ENCODE measurements at places on chromosomes 13 and 19.

GRCh38 chr19:48907671-48908070 is 7.6 kb downstream of the NUCB1 start:
- no peak for DNase-seq

DNA sequence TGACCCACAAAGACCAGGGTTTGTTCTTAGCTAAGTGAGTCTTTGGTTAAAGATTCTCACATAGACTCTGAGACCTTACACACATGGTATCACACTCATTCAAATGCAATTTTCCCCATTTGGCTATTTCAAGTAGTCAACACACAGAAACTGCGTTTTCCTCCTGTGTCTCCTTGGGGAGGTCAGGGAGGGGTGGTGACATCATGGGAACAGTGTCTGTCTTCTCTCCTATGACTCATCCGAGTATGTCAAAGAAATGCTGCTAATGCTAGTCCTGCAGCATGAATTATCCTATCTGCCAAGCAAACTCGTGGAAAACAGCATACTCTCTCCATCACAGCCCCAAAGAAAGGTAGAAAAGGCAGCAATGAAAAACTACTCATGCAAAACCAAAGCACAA is 100.2 kb downstream of the ENOX1 start:
- DNase-seq, result no peak

- peak; percentile 76 for DNase-seq
These were observed 40.9 kb downstream of the RAB20 start for GRCh38 chr13:110520431-110521295.

DNA sequence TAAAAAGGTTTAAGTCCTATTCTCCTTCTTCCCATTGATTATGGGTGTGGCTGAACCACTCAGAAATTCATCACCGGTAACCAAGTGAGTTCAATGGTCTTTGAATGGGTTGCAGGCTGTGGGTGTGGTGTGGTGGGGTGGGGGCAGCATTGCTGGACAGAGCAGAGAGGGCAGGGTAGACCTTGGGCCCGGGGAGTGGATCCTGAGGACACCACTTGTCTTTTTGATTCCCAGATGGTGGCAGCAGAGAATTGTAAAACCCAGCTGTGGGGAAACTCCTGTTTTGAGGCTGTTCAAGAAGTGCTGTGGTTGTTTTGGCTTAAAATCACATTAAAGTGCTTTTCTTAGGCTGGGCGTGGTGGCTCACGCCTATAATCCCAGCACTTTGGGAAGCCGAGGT is 45.8 kb upstream of the RGCC start:
- peak; percentile 8 for DNase-seq

DNA sequence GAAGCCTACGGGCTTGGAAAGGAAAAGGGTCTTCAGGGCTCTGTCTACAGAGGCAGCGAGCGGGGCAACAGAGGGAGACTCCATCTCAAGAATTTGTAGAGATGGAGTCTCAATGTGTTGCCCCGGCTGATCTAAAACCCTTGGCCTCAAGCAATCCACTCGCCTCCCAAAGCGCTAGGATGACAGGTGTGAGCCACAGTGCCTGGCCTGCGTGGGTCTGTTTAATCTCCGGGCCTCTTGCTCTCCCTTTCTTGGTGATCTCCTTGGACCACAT is 8.1 kb downstream of the RPS9 start:
- no peak for DNase-seq

GRCh38 chr13:23443878-23444277 is 10.4 kb upstream of the SACS start:
- no peak for DNase-seq

DNA sequence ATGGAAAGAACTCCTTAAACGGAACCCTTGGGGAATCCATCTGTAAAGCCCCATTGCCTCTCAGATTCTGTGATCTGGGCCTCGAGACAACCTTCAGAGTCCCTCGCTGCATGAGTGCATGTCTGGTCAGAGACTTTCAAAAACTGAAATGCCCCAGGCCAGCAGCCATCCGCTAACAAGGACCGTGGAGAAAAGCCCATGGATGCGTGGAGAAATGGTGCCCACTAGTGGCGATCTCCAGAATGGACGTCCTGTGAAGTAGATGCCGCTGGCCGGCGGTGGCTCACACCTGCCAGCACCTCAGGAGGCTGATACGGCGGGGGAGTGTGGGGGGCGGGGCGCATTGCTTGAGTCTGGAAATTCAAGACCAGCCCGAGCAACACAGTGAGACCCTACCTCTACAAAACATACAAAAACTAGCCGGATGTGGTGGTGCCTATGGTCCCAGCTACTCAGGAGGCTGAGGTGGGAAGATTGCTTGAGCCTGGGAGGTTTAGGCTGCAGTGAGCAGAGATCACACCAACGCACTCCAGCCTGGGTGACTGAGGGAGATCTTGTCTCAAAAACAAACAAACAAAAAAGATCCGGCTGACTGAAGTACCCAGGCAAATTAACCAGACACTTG is 7.9 kb upstream of the CDC16 start:
- peak; percentile 78 for DNase-seq

DNA sequence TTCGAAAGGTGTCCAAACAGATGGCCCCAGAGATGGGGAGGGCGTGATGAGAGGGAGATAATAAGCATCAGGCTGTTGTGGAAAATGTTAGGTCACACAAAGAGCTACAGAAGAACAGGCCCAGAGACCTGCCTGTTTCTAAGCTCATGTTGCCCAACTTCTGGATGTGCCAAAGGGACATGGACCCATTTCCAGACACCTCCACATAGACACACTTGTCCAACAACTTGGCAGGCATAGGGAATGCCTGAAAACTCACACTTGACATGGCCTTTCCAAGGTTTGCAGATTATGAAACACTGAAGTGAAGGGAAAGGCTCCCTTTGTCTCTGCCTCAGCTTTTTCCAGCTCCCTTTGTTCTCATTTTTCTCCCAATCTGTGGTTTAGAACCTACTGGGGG is 43.5 kb upstream of the CYP2B6 start:
- DNase-seq, result no peak

DNA sequence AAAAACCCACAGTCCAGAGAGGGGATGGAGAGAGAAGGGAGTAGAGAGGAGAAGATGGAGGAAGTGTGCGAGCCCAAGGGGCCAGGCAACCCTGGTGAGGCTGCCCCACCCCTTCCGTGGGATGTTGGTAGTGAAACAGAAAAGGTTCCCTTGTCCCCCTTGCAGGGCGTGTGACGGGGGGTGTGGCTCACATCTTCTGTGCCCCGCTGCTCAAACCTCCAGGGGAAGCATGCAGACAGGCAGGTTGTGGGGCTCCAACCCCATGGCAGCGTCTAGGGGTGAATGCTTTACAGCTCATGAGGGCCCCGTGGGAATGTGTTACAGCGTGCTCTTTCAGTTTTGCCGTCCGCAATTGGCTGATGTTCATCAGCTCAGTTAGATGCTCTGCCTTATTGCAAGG is 14.7 kb upstream of the EVI5L start:
- no peak for DNase-seq

DNA sequence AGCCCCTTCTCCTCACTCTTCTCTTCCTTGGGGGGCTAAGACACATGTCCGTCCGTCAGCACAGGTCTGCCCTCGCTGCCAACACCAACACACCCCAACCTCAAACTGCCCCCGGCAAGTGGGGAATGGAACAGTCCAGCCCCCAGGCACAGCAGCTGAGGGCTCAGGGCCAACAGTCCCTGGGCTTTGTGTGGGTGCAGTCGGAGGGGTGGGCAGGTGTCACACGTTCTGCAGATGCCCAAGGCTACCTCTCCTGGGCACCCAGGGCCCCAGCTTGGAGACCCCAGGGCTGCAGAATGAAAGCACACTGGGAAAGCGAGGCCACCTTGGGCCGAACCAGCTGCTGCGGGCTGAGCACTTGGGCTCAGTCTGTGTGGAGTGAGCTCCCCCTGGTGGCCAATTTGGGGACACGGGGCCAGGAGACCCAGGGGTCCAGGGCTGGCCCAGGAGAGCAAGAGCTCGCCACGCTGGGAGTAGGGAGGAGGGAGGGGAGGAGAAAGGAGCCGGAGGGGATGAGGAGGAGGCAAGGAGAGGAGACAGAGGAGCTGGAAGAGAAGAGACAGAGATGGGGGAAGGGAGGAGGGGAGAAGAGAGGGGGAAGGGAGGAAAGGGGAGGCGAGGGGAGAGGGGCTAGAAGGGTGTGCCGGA is 14.0 kb upstream of the ATP8B3 start:
- DNase-seq, result peak; percentile 47

- DNase-seq, result no peak
These were observed 1501.5 kb downstream of the EFNB2 start for GRCh38 chr13:105033999-105034398.

DNA sequence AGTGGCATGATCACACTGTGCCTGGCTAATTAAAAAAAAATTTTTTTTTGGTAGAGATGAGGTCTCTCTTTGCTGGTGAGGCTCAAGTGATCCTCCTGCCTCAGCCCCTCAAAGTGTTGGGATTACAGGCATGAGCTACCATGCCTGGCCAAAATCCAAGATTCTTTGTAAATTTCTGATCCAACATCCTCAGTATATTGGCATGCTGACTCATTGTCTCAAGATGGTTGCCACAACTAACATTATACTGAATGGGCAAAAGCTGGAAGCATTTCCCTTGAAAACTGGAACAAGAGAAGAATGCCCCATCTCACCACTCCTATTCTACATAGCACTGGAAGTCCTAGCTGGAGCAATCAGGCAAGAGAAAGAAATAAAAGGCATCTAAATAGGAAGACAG is 100.0 kb downstream of the KLF5 start:
- DNase-seq, result no peak

- DNase-seq, result no peak
These were observed 206.2 kb downstream of the URI1 start for GRCh38 chr19:30148039-30148790.

- no peak for DNase-seq
These were observed 5.3 kb upstream of the PTPRS start for GRCh38 chr19:5345895-5346386.

DNA sequence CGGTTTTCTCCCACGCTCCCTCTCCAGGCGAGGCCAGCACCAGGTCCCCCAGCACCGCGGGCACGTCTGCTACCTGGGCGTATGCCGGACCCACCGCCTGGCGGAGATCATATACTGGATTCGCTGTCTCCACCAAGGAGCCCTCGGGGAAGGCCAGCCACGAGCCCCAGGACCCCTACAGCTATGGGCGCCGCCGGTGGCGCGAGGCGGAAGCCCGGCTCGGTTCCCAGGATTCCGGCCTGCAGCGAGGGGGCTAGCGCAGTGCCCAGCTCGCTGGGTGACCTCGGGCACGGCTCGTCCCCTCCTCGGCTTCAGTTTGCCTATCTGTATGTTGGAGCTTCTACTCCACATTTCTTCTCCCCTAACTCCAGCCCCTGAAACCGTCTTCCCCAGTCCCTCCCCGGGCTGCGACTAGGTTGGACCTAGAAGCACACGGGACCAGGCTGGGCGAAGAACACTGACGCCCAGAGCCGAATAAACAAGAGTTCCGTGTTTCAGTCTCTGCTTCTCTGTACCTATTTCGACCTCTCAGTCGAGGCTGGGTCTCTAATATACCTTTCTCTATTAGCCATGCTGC is 749 bp upstream of the CPT1C start:
- DNase-seq, result no peak

- no peak for DNase-seq
These were observed 415.4 kb upstream of the PCDH20 start for GRCh38 chr13:61831026-61831425.

DNA sequence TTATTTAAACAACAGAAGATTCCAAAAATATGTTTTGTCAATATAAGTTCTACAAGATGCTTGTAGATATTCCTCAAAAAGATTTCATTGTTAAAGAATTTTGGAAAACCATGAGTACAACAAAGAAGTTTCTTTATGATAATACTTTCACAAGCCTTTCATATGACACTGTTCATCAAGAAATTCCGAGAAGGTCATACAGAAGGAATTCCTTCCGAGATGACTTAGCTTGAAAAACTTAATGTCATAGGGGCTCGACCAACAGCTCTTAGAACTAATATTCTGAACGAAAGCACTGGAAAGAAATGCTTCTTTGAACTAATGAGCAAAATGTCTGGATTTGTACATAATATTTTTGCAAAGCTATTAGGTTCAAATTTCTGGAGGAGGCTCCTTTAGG is 403.4 kb downstream of the KLF5 start:
- DNase-seq, result no peak

GRCh38 chr13:69579351-69579750 is 528.3 kb upstream of the ATXN8OS start:
- DNase-seq, result peak; percentile 4

- DNase-seq, result no peak
These were observed 4.9 kb downstream of the TMEM259 start for GRCh38 chr19:1015782-1016646.

GRCh38 chr13:38223089-38223488 is 126.6 kb upstream of the UFM1 start:
- DNase-seq, result no peak

DNA sequence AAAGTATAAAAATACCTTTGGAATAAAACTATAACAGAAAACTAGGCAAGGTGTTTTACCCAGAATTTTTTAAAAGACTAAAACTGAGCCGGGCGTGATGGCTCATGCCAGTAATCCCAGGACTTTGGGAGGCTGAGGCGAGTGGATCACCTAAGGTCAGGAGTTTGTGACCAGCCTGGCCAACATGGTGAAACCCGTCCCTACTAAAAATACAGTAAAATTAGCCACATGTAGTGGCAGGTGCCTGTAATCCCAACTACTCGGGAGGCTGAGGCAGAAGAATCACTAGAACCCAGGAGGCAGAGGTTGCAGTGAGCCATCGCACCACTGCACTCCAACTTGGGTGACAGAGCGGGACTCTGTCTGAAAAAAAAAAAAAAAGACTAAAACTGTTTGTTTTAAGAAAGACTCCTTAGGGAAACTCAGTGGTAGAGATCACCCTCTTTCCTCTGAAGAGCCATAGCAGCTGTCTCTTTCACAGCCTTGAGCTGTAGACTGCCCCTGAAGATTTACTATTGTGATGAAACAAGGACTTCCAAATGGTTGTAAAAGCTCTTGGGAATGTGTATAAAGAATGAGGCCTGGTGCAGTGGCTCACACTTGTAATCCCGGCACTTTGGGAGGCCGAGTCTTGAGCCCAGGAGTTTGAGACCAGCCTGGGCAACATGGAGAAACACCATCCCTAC is 14.7 kb upstream of the KCTD4 start:
- DNase-seq, result no peak

GRCh38 chr19:13484166-13484565 is 22.1 kb downstream of the CACNA1A start:
- DNase-seq, result no peak

GRCh38 chr13:46507981-46508380 is 45.0 kb upstream of the LRCH1 start:
- DNase-seq, result no peak

GRCh38 chr19:58474997-58475713 is 997 bp upstream of the ZNF446 start:
- no peak for DNase-seq

GRCh38 chr19:873561-874041 is 14.1 kb downstream of the CFD start:
- no peak for DNase-seq

Measured in hippocampal formation (tissue), 2 donors.